ENCODE measurements at places on chromosomes 3 and 15. TPM values are rescaled to one million over a fixed set of nuclear protein-coding genes. Genes with fewer than 3 reads are reported as not detected.

DNA sequence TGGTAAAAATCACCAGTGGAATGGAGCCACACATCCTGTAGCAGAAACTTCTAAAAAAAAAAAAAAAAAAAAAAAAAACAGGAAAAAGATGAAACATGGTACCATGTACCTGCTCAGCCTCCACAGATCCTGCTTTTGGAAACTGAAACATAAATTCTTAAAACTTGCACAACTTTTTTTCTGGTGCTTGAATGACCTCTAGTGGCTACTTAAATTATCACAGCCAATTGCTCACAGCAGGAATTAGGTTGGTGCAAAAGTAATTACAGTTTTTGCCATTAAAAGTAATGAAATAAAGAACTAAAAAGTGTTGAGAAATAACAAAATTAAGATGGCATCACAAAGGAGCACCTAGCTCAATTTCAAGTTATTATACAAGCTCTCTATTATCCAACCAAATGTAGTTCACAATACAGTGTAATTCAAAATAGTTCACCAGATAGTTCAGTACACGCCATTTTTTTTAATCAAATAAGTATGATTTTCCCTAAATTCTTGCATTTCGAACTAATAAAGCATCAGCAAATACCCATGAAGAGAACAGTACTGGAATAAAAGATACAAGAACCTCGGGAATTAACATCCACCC, 80.6 kb downstream of the ULK4 start:
- H3K27me3 ChIP-seq: no peaks in the 10 kb centered on the region
- no peak overlapping the region for H3K4me3 ChIP-seq
- H3K27ac ChIP-seq: no peak overlapping the region
- H3K36me3 ChIP-seq: no peaks in the 10 kb centered on the region
- H3K4me1 ChIP-seq: no peaks in the 10 kb centered on the region

DNA sequence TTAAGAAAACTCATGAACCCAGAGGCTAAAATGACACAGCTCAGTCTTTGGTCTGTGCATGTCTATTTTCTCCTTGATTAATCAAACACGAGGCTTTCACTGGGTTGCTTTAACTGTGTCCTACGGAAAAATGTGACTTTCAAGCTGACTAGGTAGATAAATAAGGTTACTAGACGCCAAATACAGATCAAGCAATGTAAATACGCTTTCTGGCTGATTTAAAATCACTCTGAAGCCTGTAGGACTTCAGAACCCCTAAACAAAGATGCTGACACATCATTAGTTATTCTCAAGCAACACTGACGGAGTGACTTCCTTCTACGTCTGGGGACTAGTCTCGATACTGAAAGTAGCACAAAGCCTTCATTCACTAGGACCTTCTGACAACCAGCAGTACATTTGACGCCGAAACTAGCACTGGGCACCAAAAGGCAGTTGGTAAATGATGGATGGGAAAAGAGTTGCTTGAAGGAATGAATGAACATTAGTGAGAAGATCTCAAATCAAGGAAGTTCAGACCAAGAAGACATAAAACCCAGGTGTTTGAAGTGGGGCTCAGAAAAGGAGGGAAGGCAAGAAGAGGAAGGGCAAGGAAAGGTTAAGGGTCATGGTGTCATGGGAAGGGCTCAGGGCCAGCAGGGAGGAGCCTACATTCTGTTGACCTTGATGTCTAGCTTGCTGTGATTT, 67.1 kb upstream of the CDV3 start:
- no peak for DNase-seq
- H3K4me3 ChIP-seq: no peak overlapping the region
- peaks cover 4% of the 10 kb centered on the region for H3K27me3 ChIP-seq
- H3K27ac ChIP-seq: no peak overlapping the region
- H3K36me3 ChIP-seq: no peaks in the 10 kb centered on the region
- H3K4me1 ChIP-seq: peaks cover 3% of the 10 kb centered on the region

The DCLK3 gene
- total RNA-seq: 0.16 TPM

- peak overlapping the region; percentile 26 for H3K4me3 ChIP-seq
- no peaks in the 10 kb centered on the region for H3K36me3 ChIP-seq
Observed at GRCh38 chr3:11592445-11593298, 51.0 kb downstream of the VGLL4 start.

- H3K36me3 ChIP-seq: no peaks in the 10 kb centered on the region
- no peak for DNase-seq
- no peaks in the 10 kb centered on the region for H3K4me1 ChIP-seq
- peaks cover 12% of the 10 kb centered on the region for H3K27me3 ChIP-seq
Observed at GRCh38 chr3:63687278-63688225, 35.1 kb downstream of the SNTN start.

GRCh38 chr3:14549256-14549919, 9.2 kb upstream of the GRIP2 start:
- no peaks in the 10 kb centered on the region for H3K36me3 ChIP-seq
- H3K4me1 ChIP-seq: peaks cover 18% of the 10 kb centered on the region
- DNase-seq: no peak

The APOD gene
- 92.5 TPM for total RNA-seq

DNA sequence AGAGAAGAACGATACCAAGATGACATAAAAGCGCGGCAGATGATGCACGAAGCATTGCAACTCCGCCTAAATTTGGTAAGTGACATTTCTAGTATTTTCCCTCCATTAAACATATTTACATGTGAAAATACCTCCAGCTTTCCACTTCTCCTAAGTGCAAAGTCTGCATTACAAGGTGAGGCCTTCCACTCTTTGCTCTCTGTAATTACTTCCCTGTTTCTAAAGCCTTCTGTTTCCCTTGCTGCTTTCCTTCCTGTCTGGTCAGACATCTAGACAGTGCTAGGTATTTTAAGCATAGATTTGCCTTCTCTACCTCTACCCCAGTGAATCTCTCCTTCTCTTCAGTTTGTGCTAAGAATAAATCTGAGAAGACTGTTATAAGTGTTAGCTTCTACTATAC, 1.9 kb downstream of the P2RY12 start:
- H3K4me3 ChIP-seq: no peak overlapping the region
- H3K27me3 ChIP-seq: no peaks in the 10 kb centered on the region
- H3K4me1 ChIP-seq: no peaks in the 10 kb centered on the region
- DNase-seq: no peak
- no peaks in the 10 kb centered on the region for H3K36me3 ChIP-seq
